ACHN (cell line): ENCODE measurements at places on chromosomes 5 and 9.

DNA sequence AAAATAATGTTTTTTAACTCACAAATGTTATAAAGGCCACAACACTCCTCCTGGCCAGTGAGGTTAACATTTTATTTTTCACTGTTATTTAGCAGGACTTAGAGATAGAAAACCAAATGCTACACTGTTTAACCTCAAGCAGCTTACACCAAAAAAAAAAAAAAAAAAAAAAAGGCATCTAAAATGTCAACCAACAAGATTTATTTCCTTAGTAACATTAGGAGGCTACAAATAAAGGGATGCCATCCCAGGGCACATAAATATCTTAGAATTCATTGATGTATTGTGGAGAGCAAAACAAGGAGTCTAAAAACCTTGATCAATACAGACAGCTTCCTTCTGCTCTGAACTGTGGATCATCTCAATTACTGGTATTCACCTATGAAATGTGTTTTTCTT is 53.7 kb downstream of the ELAVL2 start:
- DNase-seq, result no peak

GRCh38 chr5:1753490-1753889 is 46.1 kb downstream of the MRPL36 start:
- DNase-seq, result no peak

GRCh38 chr5:88193896-88194295 is 74.7 kb downstream of the TMEM161B start:
- DNase-seq, result no peak

- DNase-seq, result no peak
Measured at GRCh38 chr5:36770125-36770524, 106.4 kb upstream of the NIPBL start.
